ENCODE measurements at places on chromosomes 11 and 22.

DNA sequence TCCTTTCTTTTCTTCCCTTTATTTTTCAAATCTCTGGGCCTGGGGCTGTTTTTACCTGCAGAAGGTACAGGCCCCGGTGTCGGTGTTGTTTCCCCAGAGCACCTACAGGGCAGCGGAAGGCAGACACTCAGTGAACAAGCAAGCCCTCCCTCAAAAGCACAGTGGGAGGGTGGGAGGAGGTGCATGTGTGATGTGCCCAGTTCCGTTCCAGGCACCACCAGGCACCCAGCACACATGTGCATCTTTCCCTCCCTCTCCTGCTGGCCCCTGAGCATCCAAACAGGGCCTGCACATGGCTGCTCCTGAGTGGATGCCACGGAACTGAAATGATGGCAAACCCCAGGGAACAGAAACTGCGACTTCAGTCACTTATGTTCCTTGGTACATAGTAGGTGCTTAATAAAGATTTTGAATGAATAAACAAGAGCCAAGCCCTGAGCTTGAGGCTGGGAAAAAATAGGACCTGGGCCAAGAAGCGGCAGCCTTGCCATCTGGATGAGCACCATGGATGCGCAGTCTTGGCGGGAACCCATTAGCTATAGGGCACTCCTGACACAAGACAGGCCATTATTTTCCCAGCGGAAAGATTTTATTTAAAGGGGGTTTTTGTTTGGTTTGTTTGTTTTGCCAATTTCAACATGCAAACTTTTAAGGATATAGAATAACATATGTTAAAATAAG, 47.8 kb downstream of the ARRB1 start:
- no peak for DNase-seq

DNA sequence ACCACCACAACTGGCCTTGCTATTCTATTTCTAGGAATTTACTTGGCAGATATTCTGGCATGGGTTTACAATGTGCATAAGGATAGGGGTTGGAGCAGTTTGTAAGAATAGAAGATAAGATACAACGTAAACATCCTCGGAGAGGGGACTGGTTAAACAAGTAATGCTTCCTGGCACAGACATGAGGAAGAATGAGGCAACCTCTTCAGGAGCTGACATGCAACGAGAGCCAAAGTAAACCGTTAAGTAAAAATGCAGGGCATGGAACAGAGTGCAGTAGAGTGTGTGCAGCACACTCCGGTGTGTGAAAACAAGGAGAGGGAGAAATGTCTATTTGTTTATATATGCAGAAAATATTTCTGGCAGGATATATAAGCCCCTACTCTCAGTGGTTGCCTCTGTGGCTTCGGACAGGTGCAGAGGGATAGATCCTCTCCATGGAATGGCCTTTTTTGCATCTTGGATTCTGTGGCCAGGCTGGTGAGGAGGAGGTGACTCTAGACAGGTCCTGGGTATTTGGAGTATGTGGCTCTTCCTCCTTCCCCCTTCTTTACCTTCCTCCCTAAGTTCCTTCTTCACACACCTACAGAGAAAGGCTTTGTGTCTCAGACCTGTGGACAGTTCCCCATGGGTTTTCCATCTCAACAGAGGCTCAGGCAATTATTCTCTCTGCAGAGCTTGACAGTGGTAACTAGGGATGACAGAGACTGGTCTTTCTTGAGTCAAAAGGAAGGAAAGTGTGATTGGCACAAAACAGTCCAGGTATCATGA, 2.5 kb downstream of the RAB36 start:
- no peak for DNase-seq

GRCh38 chr22:20847318-20847822, 11.2 kb downstream of the PI4KA start:
- no peak for DNase-seq

DNA sequence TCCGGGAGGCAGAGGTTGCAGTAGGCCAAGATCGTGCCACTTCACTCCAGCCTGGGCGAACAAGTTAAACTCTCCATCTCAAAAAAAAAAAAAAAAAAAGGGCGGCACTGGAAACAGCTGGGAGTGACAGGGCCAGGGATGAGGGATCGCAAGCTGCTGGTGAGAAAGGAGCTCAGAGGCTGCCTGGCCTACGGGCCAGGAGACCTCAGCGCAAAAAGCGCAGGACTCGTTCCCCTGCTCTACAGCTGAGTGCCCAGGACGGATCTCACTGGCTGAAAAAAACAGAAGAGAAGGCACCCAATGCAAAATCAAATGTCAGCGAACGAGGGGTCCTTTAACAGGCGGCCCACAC, 650 bp upstream of the NUP50 start:
- no peak for DNase-seq

DNA sequence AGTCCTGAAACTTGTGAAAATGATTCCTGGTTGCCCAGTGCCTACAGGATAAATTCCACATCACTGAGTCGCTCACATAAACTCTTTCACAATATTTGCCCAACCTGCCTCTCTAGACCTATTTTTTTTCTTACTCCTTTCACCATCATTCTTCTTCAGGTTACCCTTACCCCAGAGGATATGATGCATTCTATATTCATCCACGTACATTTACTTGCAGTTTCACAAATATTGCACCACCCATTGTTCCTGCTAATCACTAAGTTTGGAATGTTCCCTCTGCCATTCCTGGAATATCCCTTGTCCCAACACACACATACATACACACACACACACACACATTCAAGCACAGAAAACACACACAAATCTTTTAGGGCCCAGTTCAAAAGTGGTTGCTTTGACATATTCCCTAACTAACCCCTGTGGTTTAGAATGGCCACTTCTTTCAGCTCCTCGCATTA, 379.5 kb downstream of the ETS1 start:
- no peak for DNase-seq

- DNase-seq = no peak
Measured at GRCh38 chr22:49923445-49923844, 5.0 kb downstream of the CRELD2 start.

- no peak for DNase-seq
Measured at GRCh38 chr11:119726585-119727522, 2.1 kb downstream of the NECTIN1 start.

DNA sequence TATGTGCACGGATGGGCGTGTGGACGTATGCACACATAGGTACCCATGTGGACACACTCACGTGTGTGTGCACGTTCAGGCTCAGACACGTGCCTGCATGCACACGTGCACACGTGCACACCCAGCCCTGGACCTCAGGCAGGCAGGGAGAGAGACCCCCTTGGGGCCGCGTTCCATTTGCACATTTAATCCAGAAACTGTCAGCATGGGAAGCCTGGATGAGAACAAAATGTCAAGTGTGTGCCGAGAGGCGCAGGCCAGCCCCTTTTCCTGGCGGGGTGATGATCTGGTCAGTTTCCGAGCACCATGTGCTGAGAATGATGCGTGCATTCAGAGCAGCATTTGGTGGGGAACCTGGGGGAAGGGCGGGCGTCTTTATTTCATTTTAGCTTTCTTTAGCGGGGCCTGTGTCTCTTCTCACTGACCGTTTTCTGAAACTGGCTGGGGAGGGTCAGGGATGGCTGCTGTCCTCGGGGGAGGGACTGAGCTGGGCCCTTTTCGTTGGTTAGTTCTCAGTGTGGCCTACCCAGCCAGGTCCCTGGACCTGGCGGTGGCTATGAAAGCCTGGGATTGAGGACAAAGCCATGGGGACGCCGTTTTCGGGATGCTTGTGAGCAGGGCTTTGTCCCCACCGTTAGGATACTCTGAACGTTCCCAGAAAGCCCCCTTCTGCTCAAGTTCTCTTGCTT, 96.3 kb downstream of the KCNQ1 start:
- no peak for DNase-seq

DNA sequence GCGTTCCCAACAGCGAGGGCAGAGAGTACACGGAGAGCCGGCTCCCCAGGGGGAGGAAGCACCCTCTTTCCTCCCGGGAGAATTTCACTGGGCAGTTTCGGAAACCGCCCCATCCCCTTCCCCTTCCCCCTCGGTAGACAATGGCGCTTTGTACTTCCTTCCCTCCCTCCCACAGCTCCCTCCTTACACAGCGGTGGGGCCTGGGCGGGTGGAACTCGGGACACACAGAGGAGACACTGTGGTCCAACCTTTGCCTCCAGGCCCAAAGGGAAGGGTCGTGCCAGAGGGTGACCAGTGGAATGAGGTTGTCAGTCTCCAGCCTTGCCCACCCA, 4.3 kb downstream of the SMTN start:
- DNase-seq = no peak

GRCh38 chr22:47199979-47200272, 437.5 kb downstream of the TBC1D22A start:
- no peak for DNase-seq

Data from activated naive CD4-positive, alpha-beta T cell treated with anti-CD3 and anti-CD28 coated beads, Interleukin-2, amount 50 U/mL, for 72 hours (primary cell).